ENCODE measurements at places on chromosomes 3 and 15.

- no peak for DNase-seq
Observed at GRCh38 chr3:194548346-194549321, 61.8 kb upstream of the ATP13A3 start.

- DNase-seq = no peak
Observed at GRCh38 chr15:84736375-84736774, 12.0 kb upstream of the ZNF592 start.

DNA sequence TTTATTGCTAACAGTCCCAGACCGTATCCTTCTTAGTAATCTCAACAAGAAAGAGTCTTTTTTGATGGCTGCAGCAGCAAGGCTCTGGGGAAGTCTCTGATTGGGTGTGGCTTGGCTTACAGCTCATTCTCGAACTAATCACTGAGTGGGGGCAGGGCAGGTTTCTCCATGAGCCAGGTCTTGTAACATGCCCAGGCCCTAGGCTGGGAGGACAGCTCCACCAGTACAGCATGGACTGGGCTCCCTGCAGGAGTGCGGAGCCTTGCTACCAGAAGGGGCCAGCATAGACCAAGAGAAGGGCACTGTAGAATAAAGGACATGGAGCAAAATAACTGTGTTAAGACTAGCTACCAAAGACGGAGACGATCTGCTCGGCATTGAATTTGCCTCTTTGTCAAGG lies 7.2 kb downstream of the CD276 start:
- no peak for DNase-seq

DNA sequence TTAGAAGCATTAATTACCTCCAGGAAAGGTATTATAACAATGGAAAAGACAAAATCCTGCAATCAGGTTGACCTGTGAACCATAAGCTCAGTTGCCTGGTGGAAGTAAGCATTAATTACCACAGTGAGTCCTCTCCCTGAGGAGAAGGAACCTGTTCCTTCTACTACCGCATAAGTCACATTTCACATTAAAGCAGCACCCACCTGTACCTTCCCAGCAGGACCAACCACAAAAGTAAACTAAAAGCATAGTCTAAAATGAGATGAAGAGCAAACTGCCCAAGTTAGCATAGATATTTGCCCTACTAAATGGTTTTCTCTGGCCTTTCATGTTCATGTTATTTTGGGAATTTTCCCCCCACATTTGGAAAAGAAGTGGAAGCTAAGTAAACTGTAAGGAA lies 78.2 kb downstream of the EFL1 start:
- no peak for DNase-seq

GRCh38 chr3:141019244-141019643 lies 31.9 kb upstream of the SPSB4 start:
- no peak for DNase-seq

GRCh38 chr15:80562033-80562432 lies 133.1 kb upstream of the ABHD17C start:
- no peak for DNase-seq

GRCh38 chr15:29942548-29942947 lies 120.3 kb upstream of the TJP1 start:
- no peak for DNase-seq

DNA sequence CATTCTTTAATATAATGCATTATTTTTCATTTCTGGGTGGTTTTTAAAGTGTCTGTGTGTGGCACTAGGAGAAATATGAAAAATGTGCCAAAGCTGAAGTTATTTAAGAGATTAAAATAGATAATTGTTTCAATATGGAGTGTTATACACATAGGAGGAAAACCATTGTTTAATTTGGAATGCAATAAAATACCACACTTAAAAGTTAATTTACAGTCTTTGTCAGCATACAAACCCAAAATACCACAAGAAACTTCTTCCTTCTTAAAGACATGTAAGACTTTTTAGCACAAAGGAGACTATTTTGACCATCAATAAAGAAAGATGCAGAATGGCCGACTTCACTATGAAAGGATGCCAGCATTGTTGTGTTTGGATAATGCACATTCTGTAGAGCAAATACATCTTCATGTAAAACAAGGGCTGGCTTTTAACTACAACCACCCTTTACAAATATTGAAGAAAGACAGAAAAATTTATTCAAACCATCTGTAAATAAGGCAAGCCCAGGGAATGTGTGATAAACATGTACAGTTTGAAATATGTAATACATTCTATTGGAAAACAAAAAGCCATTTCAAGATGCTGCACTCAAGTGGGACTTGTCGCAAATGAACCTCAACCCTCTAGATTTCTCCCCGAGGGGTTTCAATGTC lies 1146.6 kb downstream of the ROBO1 start:
- DNase-seq = no peak

DNA sequence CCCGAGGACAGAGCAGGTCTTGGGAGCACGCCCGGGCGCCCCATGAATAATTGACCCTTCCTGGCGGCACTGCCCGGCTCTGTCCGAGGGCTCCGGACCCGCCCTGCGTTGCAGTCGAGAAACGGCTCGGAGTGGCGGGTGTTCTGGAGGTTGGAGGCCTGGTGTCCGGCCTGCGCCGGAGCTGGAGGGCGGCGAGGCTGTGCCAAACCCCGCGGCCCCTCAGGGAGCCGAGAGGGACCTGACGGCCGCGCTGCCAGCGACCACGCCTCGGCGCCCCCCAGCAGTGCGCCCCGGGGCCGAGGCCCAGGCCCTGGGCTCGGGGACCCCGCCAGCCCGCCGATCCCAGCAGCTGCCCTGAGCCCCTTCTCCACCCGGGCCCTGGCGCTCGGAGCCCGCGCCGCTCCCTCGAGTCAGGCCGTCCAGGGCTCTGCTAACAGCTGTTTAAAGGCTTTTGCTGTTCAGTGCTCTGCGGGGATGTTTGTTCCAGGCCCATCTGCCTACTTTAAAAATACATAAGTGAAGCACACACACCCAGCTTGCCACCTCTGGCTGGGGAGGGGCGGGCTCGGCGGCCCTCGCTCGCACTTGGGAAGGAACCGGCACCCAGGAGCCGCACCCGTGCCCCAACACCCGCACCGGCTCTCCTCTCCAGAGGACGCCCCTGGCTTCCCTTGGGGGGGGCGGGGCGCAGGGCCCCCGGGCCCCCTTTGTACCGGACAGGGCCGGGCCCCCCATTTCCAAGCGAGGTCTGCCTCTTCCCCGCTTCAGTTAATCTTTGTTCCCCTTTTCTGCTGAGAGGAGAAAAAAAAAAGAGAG lies 730 bp upstream of the ZNF710 start:
- DNase-seq = no peak

- DNase-seq = no peak
Observed at GRCh38 chr3:111627092-111627491, 31.9 kb upstream of the ZBED2 start.

- no peak for DNase-seq
Observed at GRCh38 chr3:16447135-16447534, 66.4 kb downstream of the RFTN1 start.

GRCh38 chr3:36219398-36219797 lies 160.9 kb upstream of the STAC start:
- no peak for DNase-seq
